ENCODE measurements at places on chromosomes 6 and 20. TPM values are rescaled to one million over a fixed set of nuclear protein-coding genes. Genes with fewer than 3 reads are reported as not detected.
A peak's percentile ranks its signal among the peaks of the same experiment; 100 is the strongest.

DNA sequence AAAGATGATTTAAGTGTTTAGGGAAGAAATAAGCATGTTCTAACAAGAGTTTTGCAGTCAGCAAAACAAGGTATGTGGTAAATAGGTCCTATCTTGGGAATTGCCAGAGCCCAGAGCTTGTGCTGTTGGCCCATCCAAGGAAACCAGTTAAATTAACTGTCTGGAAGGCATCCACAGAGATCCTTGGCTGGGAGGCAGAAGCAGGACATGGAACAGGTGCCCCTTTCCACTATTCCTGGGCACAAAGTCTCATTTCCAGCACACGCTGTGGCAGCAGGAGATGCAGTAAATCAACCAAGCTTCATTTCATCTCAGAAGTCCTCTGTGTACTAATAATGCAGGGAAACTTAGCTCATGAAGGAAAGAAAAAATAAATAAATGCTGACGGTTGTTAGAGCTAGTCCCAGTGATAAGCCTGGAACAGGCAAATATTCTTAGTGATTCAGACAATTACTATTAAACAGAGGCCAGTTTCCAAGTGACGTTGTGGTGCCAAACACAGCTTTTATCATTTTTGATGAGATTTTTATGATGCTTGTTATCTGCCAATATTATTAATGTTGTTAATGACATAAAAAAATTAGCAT is 39.8 kb upstream of the SNAP25 start:
- no peak for DNase-seq

GRCh38 chr20:57395111-57395966 is 4.1 kb downstream of the RBM38 start:
- peak; percentile 18 for DNase-seq

- no peak for DNase-seq
Observed at GRCh38 chr20:37534401-37535157, 6.9 kb upstream of the BLCAP start.

DNA sequence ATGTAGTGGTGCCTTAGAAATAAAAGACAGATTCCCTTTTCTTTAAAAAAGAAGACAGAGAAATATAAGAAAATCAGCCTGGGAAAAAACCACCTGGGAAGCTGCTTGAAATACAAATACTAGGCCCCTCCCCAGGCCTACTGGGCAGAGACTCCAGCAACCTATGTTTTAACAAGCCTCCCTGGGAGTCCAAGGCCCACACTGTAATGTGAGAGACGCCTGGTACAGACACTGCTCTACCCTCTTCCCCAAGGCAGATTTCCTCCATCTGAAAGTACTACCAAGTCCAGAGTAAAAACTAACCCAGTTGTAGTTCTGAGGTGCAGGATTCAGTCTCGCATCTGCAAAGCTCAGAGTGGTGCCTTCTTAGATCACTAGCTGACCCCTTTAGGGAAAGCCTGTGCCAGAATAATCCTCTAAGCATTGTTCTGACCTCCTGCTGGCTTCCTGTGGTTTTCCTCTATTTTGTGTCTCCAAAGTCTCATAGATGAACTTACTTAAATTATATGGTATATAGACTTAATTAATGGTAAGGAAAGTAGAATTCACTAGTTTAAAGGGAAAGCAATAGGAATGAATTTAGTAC is 270.2 kb upstream of the SLC35B3 start:
- no peak for DNase-seq

- no peak for DNase-seq
Observed at GRCh38 chr6:165632194-165632593, 30.8 kb downstream of the PDE10A start.

GRCh38 chr20:39857835-39858234 is 831.2 kb downstream of the MAFB start:
- DNase-seq = no peak

- no peak for DNase-seq
Observed at GRCh38 chr20:52869698-52870501, 102.3 kb upstream of the TSHZ2 start.

- DNase-seq = no peak
Observed at GRCh38 chr6:145091586-145092142, 643.7 kb downstream of the EPM2A start.

DNA sequence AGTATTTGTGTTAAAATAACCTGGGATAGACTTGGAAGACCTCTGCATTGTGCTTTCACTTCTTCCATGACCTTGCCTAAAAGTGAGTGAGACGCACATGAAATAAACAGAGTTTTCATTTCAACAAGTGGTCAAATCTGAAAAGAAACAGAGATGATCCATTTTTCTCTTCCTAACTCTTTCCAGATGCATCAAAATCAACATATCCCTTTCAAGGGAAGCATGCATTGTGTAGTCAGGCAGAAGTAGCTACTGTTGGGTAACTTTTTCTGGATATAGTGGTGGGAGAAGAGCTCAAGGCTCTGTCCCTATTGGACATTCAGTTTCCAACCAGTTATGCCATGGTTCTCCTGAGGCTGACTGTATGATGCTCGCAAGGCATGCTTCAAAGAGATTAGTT is 233.0 kb upstream of the JAG1 start:
- no peak for DNase-seq

- DNase-seq = no peak
Observed at GRCh38 chr6:100435299-100435698, 29.4 kb downstream of the SIM1 start.

DNA sequence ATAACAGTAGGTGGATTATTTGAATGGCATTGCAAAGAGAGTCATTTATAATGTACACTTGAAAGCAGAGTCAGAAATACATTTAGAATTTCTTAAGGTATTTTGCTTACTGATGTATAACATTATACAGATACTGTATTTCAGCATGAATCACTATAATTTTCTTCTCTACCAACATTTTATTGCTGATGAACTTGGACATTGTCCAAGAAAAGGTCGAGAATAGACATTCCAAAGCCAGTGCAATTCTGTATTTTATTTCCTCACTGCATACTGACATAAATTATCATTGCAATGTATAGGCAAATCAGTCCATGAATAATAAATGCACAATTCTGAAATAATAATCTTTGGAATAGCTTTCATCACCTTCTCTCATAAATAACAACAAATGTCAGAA is 1420.0 kb upstream of the EYS start:
- no peak for DNase-seq

DNA sequence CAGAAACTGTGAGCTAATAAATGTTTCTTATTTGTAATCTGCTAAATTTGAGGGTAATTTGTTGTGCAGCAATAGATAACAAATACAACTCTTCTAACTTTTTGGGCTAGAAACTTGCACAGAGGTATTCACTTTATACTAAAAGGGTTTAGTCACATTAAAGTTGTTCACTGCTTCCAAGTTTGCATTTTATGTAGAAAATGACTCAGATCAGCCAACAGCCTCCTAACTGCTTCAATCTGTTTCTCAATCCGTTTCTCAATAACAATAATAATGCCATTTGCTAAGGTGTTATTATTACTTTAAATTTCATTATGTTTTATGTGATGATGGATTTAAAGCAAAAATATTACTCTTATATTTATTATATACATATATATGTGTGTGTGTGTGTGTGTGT is 213.9 kb downstream of the CENPW start:
- no peak for DNase-seq

DNA sequence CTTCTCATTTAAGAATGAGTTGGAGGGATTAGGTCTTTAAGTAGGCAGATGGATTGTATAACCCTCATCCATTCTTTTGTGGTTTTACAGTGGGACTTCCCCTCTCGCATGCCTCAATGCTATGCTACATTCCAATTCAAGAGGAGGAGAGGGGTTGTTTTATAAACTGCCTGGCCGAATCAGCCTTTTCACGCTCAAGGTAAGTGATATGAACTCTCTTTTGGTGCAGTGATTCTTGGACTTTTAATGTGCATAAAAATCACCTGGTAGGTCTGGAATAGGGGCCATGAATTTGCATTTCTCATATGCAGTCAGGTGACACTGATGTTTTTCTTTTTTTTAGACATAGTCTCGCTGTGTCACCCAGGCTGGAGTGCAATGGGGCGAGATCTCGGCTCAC is 10.8 kb downstream of the ASXL1 start:
- DNase-seq = no peak

Gene PGC
- not detected for total RNA-seq

Gene PTCHD4
- total RNA-seq = not detected

Gene SLC22A2
- total RNA-seq = not detected

Gene OR2H2
- not detected for total RNA-seq

Gene CNR1
- not detected for total RNA-seq

Gene RIMS1
- not detected for total RNA-seq

Gene HTR1B
- total RNA-seq = not detected

Gene CTCFL
- not detected for total RNA-seq

Gene C6orf141
- total RNA-seq = not detected

Gene SLC12A5
- total RNA-seq = not detected

All from CD8-positive, alpha-beta memory T cell (primary cell).